Activated CD4-positive, alpha-beta T cell treated with anti-CD3 and anti-CD28 coated beads, Interleukin-2, amount 50 U/mL, for 24 hours (primary cell): ENCODE measurements at places on chromosomes 7 and 10.

DNA sequence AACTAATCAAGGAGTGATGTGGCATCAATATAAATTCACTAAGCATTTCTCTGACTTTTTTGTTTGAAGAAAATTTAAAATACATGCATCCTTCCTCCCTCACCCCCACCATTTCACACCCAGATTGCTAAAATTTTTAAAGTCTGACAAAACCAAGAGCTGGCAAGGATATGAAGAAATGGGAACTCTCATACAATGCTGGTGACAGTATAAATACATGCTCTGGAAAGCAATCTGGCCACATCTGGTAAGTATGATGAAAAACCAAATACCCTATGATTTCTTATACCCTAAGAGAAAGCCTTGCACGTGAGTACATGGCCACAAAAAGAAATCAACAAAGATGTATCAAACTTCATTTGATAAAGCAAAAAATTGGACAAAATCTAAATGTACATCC, 31.2 kb downstream of the P4HA1 start:
- no peak for DNase-seq

- no peak for DNase-seq
Measured at GRCh38 chr7:107658467-107658866, 2.2 kb upstream of the SLC26A4 start.

DNA sequence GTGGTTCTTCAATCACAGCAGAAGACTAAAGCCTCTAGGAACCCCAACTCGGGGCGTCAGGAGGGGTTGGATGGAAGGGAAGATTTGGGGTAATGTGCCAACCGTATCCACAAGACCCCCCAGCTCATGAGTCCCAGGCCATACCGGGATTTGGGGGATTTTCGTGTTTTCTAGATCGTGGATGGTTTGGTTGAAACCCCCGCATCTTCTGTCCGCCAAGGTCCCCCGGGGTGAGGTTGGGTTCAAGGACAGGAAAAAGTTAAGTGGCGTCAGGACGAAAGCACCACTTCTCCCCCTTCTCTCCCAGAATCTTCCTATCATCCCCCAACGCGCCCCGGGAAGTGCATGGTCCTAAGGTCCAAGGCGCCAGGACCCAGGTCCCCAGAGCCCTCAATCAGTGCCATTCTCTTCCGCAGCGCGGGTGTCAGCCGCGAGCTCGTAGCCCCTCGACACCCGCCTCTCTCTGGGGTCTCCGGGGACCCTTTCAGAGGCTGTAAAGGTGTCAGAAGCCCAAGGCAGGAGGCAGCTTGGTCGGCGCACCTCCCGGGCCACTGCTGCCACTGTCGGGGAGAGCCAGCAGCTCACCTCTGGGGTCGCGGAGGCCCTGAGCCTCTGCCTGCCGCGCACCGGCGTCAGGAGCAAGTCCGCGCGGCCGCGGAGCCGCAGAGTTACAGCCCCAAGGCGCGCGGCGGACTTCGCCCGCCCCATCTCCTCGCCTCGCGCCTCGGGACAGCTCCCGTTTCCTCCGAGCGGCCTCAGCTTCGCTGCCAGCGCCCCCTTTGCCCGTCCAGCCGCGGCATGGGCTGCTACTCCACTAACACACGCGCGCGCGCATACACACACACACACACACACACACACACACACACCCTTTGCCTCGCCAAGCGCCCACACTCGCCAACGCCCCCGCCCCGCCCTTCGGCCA, 1.5 kb downstream of the MKX start:
- no peak for DNase-seq

DNA sequence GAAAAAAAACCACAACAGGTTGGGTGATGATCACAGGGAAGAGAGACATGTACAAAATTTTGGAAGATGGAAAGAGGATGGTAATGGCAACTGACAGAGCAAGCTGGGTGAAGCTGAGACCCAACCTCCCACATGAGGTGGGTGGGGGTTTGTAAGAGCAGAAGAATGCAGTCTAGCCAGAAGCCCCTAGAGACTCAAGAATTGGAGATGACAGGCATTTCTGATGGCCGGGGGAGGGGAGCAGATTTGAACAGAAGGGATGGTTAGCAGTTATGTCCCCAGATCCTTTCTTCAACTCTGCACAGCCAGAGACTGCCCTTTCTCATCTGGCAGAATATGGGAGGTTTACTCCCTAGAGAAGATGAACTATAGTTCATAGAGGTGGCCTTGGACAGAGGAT, 208.0 kb downstream of the GALNT17 start:
- no peak for DNase-seq

DNA sequence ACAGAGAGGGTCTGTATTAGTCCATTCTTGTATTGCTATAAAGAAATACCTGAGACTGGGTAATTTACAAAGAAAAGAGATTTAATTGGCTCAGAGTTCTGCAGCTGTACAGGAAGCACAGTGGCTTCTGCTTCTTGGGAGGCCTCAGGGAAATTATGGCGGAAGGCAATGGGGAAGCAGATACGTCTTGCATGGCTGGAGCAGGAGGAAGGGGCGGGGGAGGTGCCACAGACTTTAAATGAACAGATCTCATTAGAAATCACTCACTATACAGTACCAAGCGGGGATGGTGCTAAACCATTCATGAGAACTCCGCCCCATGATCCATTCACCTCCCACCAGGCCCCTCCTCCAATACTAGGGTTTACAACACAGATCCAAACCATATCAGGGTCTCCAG, 3.7 kb upstream of the CALU start:
- no peak for DNase-seq

DNA sequence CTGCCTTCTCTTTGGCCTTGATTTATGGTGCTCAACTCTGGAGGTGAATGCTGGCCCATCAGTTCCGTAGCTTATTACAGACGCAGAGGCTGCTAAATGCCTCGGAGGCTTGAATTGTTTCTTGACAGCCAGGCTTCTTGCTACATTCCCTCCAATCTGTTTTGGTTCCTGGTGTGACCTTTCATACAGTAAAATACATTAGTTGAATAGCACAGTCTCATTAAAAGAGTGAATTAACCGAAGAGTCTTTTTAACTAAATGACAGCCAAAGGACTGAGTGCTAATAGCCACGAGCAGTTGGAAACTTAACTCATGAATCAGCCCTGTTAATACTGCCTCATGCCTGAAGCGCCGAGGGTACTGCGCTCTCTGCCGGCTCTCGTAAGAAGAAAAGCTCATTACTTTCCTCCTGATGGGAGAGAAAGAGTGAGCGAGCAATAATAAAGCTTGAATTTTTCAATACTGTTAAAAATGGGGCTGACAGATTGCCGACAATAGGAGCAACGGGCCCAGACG, 236.4 kb upstream of the GPR26 start:
- no peak for DNase-seq

- DNase-seq: no peak
Measured at GRCh38 chr10:5553400-5554170, 28.8 kb downstream of the CALML3 start.

GRCh38 chr7:105745681-105746330, 130.6 kb downstream of the ATXN7L1 start:
- no peak for DNase-seq

- peak; percentile 15 for DNase-seq
Measured at GRCh38 chr10:111076191-111076681, 593 bp upstream of the ADRA2A start.
